ENCODE measurements at places on chromosomes 7 and 10.

DNA sequence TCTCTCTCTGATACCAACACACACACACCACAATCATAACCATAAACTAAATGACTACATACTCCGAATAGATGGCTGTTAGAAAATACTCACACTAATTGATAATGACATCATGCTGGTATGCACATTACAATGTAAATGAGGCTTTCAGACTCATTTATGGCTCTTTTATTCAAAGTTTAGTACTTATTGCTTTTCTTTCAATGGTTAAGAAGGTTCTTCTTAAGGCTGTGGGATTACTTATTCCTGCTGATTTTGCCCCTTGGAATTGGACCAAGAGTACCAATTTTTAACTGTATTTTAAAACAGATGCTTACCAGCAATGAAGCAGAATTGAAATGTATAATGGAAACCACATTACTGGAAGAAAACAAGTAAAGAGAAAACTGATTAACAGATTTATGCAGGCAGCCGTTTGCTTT, 20.6 kb upstream of the CABCOCO1 start:
- no peak for DNase-seq

- DNase-seq = no peak
Measured at GRCh38 chr10:116246263-116246662, 26.7 kb downstream of the GFRA1 start.

GRCh38 chr7:133003052-133003910, 78.6 kb downstream of the CHCHD3 start:
- no peak for DNase-seq

GRCh38 chr10:93039721-93040120, 20.9 kb upstream of the CYP26C1 start:
- no peak for DNase-seq

- DNase-seq = no peak
Measured at GRCh38 chr7:24834128-24834798, 77.0 kb upstream of the GSDME start.

DNA sequence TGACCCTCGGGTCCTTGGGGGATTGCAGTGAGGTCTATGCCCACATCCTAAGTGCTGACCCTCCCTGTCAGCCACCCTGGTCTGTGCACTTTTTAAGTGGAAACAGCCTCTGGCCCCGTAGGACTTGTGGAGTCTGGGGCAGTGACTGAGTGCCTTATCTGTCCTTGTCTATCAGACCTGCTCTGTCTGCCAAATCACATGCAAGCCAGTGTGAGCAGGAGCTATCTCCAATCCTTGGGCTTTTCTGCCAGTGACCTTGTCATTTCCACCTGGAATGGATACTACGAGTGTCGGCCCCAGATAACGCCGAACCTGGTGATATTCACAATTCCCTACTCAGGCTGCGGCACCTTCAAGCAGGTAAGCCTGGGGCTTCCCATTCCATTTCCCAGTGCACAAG, 62.7 kb downstream of the C10orf120 start:
- no peak for DNase-seq

DNA sequence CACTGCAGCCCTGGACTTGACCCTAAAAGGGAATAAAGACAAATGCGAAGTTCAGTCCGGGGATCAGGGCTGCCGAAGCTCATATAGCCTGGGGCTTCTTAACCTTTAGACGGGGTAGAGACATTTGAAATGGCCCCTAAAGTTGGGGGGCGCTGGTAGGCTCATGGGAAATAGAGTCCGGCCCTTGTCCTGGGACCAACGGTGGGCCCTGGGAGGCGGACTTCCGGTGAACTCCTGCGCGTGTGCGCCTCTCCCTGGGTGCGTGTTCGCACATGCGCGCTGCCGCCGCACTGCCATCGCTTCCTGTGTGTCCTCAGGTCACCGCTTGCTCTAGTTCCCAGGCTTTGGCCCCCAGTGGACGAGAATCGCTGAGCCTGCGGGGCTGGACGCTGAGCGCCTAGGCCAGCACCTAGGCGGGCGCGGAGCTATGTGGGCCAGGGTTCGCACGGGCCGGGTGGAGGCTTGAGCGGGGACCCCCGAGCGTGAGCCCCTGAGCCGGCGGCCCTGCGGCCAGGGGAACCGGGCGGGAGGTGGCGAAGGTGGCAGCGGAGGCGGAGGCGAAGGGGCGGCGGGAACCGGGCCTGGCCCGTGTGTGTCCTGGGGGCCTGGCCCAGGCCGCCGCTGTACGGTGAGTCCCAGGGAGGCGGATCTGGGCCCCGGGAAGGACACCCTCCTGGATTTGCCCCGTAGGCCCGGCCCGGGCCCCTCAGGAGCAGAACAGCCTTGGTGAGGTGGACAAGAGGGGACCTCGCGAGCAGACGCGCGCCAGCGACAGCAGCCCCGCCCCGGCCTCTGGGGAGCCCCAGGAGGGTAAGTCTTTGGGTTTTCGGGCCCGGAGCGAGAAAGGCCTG, 23.0 kb upstream of the ZNF12 start:
- peak; percentile 45 for DNase-seq

- no peak for DNase-seq
Measured at GRCh38 chr7:135747366-135747765, 1.2 kb downstream of the FAM180A start.

GRCh38 chr10:100442548-100442947, 20.3 kb upstream of the WNT8B start:
- DNase-seq = no peak

GRCh38 chr10:52488606-52489485, 174.8 kb downstream of the DKK1 start:
- DNase-seq = no peak

DNA sequence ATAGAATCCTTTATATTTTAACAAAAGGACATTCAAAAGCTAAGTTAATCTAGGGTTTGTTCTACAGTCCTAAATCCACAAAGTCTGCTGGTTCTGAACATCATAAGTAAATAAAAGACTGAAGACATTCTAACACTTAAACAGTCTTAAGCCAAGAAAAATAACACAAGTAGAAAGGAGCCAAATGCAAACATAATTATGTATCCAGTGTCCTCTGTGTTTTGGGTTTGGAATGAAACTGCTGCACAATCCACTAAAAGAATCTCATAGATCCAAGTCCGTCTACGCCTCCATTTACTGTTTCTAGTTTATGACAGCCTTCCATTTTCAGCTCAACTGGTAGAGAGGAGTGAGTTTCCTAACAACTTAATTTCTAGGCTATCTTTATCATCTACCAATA, 623.6 kb upstream of the FZD8 start:
- no peak for DNase-seq

- no peak for DNase-seq
Measured at GRCh38 chr10:102412293-102412692, 6.3 kb downstream of the PSD start.

- no peak for DNase-seq
Measured at GRCh38 chr7:30731581-30731980, 20.4 kb upstream of the INMT start.

- no peak for DNase-seq
Measured at GRCh38 chr7:42457663-42458062, 220.7 kb upstream of the GLI3 start.

DNA sequence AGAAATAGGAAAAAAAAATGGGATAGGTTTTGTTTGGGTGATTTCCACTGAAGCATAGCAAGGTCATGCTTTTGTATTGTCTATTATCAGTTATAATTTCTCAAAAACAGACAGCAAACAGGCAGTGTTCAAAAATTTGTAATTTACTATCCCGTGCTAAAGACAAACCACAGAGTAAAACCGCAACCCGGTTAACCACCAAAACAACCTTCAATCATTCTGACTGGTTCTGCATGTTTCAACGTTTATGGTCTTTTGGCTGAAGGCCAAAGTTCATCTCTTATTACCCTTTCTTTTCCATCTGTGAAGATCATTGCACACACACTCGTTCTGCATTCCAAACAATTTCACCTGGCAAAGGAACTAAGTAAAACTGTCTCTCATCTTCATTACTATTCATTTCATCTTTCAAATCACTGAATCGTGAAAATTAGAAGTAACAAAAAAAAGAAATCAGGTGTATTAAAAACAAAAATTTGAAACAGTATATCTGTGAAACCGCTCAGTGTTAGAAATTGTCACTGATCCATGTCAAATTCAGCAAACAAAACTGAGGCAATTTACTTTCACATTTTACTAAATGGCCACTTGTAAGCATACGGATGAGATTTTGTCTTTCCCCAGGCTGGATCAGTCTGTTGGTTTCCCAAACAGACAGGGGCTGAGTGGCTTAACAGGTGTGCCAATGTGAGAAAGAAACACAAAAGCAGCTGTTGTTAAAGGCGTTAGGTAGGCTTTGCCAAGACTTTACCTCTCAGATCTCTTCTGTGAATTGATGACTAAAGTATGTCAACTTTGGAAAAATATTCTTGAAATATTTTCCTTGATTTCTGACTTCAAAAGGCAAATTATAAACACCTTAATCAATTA, 539.6 kb downstream of the CNTNAP2 start:
- DNase-seq = peak; percentile 86

- no peak for DNase-seq
Measured at GRCh38 chr7:114720725-114721124, 201.2 kb upstream of the MDFIC start.

- DNase-seq = no peak
Measured at GRCh38 chr7:98212532-98213041, 1.3 kb downstream of the BHLHA15 start.

- DNase-seq = no peak
Measured at GRCh38 chr10:132139526-132139925, 47.2 kb upstream of the DPYSL4 start.

DNA sequence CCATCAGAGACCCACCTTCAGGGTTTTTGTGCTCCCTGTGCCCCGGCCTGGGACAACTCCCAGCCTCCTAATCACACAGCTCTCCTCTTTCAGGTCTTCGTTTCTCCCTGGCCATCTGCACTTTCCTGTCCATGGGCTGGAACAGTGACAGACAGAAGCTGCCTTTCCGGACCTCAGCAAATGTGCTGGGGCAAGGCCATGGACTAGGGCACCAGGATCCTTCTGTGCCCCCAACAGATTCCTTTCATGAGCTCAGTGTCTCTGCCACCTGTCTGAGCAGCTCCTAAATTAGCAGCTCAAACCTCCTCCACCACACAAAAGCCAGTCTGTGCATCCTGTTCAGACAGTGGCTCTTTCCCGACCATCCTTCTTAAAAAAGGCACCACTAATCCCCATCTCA, 41.9 kb upstream of the FRMD4A start:
- no peak for DNase-seq

DNA sequence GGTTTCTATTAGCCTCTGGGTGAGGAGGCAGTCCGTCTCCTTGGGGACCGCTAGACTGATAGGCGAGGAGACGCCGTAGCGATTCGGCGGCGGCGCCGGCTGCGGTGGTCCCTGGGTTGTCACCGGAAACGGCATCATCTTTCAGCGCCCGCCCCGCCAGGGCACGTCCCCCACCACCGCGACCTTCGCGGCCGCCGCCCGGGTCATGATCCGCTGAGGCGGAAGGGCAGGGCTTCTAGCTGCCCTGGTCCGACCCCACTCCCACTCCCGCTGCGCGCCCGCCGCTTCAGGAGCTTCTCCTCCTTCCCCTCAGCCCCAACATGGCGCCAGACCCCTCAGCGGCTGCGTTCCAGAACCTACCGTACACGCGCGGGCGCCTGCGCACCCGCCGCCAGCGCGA, at the start of gene PAPOLB:
TSS of gene PAPOLB (minus strand) at position 358 of the 400 bp plus-strand sequence. CDS start at position 138, 220 bp downstream.
- no peak for DNase-seq

GRCh38 chr7:101890749-101891523, 73.5 kb downstream of the CUX1 start:
- DNase-seq = no peak

- no peak for DNase-seq
Measured at GRCh38 chr7:102193806-102194205, 92.9 kb upstream of the SH2B2 start.

- DNase-seq = no peak
Measured at GRCh38 chr10:128873411-128874054, 593.5 kb upstream of the MGMT start.

DNA sequence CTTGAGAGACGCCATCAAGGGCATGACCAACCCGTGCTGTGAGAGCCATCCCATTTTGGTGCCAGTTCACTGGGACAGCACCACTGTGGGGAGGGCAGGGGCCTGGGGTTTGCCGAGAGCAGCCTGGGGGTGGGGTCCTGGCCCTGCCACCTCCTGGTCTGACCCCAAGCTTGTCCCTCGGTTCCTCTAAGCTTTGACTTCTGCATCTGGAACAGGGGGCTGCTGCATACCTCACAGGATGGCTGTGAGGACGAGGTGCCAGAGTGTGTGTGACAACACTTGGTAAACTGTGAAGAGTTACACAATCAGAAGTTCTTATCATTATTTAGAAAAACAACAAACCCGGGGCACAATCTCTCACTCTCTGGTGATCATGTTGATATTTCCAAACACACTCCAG, 89.9 kb downstream of the CRTAC1 start:
- DNase-seq = no peak

GRCh38 chr10:100874702-100875483, 37.9 kb upstream of the SLF2 start:
- no peak for DNase-seq

DNA sequence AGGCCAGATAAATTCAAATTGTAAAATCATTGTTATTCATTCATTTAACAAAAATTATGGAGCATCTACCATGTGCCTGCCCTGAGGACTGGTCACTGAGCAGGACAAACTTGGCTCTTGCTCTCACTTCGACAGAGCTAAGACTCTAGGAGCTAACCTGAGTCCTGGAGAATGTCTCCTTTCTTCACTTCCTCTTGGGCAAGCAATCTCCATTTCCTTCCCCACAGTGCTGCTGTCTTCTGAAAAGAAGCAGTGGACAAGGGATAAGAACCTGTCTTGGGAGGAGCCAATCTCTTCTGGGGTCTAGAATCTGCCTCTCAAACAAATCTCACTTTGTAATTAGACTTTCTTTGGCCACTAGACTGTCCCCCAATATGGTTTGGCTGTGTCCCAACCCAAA, 76.2 kb upstream of the PLXNA4 start:
- DNase-seq = no peak

DNA sequence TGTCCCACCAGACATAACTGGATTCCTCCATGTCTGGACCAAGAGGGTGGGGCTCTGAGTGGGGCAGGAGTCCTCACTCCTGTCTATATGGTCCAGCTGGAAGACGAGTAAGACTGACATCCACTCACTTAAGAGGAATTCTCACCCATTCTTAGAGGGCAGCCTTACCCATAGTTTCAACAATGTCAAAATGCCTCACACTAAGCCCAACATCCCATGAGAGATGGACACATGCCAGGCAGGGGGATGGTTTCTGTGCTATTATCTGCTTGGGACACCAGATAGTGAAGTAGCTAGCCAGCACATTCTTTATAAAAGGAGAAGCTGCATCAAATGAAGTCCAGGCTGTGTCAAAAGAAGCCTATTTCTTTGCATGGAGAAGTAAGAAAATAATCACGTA, 4.7 kb upstream of the LANCL2 start:
- no peak for DNase-seq

DNA sequence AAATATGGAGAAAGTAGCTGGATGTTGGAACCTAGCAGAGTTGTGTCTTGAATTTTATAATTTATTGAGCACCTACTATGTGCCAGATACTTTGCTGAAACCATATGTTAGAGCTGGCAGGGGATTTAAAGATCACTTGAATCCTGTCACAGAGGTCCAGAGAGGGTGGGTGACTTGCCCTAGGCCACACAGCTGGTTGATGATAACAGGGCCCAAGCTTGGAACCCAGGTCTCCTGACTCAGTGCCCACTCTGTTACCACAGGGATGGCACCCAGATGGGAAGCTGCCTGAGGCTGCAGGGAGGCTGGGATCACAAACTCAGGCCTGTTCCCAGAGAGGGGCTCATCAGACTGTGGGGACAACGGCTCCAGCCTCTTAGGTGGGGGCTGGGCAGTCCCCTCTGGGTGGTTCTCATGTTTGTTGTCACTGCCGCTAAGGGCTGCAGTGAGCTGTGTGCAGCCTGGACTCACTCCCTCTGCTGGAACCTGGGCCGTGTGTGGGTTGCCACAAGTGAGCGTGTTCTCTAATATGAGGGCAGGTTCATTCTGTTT, 18.6 kb downstream of the GOLGA7B start:
- DNase-seq = no peak

GRCh38 chr10:72712136-72712535, 20.2 kb downstream of the MCU start:
- DNase-seq = no peak
